ENCODE measurements at places on chromosomes 12 and 14. TPM values are rescaled to one million over a fixed set of nuclear protein-coding genes. Genes with fewer than 3 reads are reported as not detected.

Gene KRT75
- total RNA-seq = not detected

Gene ABCD2
- total RNA-seq = 21.0 TPM

Gene C1S
- 13.1 TPM for total RNA-seq

Gene SVOP
- total RNA-seq = 41.1 TPM

Gene LMO3
- total RNA-seq = 235 TPM

Gene PRPH
- 1.4 TPM for total RNA-seq

Gene INSM2
- total RNA-seq = 2.3 TPM

Gene HSPB8
- total RNA-seq = 9.2 TPM

Gene PROX2
- total RNA-seq = not detected

Gene SMAGP
- 1.4 TPM for total RNA-seq

Gene SETD3
- 103 TPM for total RNA-seq

Gene GPRC5D
- not detected for total RNA-seq

Gene MCRS1
- total RNA-seq = 37.8 TPM

Gene MANSC1
- 3.7 TPM for total RNA-seq

Gene HPD
- not detected for total RNA-seq
